Fibroblast of the aortic adventitia (primary cell): ENCODE measurements at places on chromosomes 5 and 9. TPM values are rescaled to one million over a fixed set of nuclear protein-coding genes. Genes with fewer than 3 reads are reported as not detected.

The LCN10 gene
- not detected in 2 replicates for total RNA-seq

The ASPN gene
- 14.6 and 65.8 TPM in 2 replicates for total RNA-seq

The GPX8 gene
- 79.7 and 244 TPM in 2 replicates for total RNA-seq

The FBXL7 gene
- total RNA-seq: 12.4 and 12.6 TPM in 2 replicates

The OSMR gene
- 57.2 and 96.7 TPM in 2 replicates for total RNA-seq

The CDX1 gene
- 0.18 and 0.65 TPM in 2 replicates for total RNA-seq

The AGXT2 gene
- not detected in 2 replicates for total RNA-seq

The KCNT1 gene
- not detected in 2 replicates for total RNA-seq

The CACFD1 gene
- 4.4 and 18.0 TPM in 2 replicates for total RNA-seq

The RNF14 gene
- total RNA-seq: 80.3 and 93.6 TPM in 2 replicates

The PCDHB7 gene
- 0.63 and 0.98 TPM in 2 replicates for total RNA-seq

The CCDC192 gene
- not detected in 2 replicates for total RNA-seq

The SVEP1 gene
- 50.2 and 101 TPM in 2 replicates for total RNA-seq

The PCDHGC4 gene
- 2.5 and 5.2 TPM in 2 replicates for total RNA-seq

The NR5A1 gene
- not detected in 2 replicates for total RNA-seq

The PRUNE2 gene
- 14.7 and 122 TPM in 2 replicates for total RNA-seq

The OBP2B gene
- total RNA-seq: not detected in 2 replicates

The FSTL4 gene
- total RNA-seq: not detected in 2 replicates

The CCNI2 gene
- 1.2 TPM in 1 of 2 replicates, not detected in the other for total RNA-seq

The TAS2R1 gene
- not detected in 2 replicates for total RNA-seq

The CD14 gene
- 0.36 and 4.4 TPM in 2 replicates for total RNA-seq

The MELK gene
- total RNA-seq: 2.9 and 44.4 TPM in 2 replicates

The PTPN3 gene
- total RNA-seq: 0.99 and 2.0 TPM in 2 replicates

The PROB1 gene
- 0.99 and 1.8 TPM in 2 replicates for total RNA-seq

The ARL14EPL gene
- total RNA-seq: 0.18 TPM in 1 of 2 replicates, not detected in the other

The SLC6A7 gene
- total RNA-seq: not detected in 2 replicates

The C5orf34 gene
- 2.2 and 10.4 TPM in 2 replicates for total RNA-seq

The BAAT gene
- not detected in 2 replicates for total RNA-seq

The GGTA1 gene
- 0.18 TPM in 1 of 2 replicates, not detected in the other for total RNA-seq

The FBXL17 gene
- total RNA-seq: 8.3 and 19.7 TPM in 2 replicates

The OR1J2 gene
- total RNA-seq: 1.6 TPM in 1 of 2 replicates, not detected in the other

The LOX gene
- total RNA-seq: 65.0 and 193 TPM in 2 replicates

The MYOT gene
- total RNA-seq: not detected in 2 replicates

The NOTCH1 gene
- total RNA-seq: 8.8 and 8.9 TPM in 2 replicates

The HSD17B3 gene
- total RNA-seq: not detected in 2 replicates

The ABO gene
- not detected in 2 replicates for total RNA-seq

The LRRC70 gene
- total RNA-seq: 1.2 and 1.6 TPM in 2 replicates

The PGM5 gene
- total RNA-seq: 8.0 and 13.5 TPM in 2 replicates

The LCP2 gene
- not detected in 2 replicates for total RNA-seq

The KIF3A gene
- total RNA-seq: 12.7 and 29.2 TPM in 2 replicates

The DNLZ gene
- 5.2 and 6.1 TPM in 2 replicates for total RNA-seq

The NPM1 gene
- total RNA-seq: 1,373 and 6,496 TPM in 2 replicates
